NCI-H2081 (cell line): ENCODE measurements at places on chromosomes 13 and 19.

GRCh38 chr19:38004521-38005223 is 97.7 kb downstream of the SIPA1L3 start:
- peak; percentile 75 for DNase-seq

GRCh38 chr19:13100031-13100588 is 2.5 kb downstream of the LYL1 start:
- DNase-seq = no peak

DNA sequence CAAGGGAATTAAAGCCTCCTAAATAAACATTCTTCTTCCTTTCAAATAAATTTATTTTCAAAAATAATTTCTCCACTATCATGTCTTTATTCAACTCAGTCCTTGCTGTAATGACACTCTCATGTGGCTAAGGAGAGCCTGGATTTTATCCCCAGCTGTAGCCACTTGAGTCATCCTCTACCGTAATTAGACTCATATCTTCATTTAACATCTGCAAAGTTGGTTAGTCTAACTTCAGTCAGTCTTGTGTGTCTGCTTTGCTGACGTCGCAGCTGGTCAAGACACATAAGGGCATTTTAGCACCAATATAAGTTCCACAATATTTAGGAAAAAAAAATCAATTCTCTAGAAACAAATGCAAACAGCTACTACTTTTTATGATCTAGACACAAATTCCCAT is 776.4 kb upstream of the ATXN8OS start:
- no peak for DNase-seq

DNA sequence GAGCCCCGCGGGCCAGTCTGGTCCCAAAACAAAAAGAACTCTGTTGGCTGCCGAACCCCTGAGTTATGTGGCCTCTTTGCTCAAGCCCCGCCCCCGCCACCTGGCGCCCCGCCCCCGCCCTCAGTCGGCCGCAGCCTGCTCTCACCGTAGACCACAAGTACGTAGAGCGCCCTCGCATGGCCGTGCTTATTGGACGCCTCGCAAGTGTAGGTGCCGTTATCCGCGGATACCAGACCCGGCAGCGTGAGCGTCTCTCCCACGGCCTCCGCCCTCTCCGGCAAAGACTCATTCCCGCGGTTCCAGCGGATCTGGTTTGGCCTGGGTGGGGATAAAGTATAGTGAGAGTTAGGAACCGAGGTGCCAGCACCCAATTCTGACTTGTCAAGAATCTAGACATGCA is 5.5 kb upstream of the ZNF428 start:
- no peak for DNase-seq

DNA sequence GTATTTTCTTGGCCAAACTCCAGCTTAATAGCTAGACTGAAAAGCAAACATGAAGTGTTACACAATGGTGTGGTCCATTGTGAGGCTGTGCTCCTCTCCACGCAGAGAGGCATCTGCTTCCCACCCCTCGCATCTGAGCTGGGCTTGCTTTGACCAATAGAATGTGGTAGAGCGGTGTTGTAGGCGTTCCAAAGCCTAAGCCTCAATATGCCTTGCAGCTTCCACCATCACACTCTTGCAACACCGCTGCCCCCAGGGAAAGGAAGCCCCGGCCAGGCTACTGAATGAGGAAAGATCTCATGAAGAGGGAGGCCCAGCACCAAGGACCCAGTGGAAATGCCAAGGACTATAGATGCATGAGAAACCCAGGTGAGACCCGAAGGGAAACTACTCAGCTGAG is 9.4 kb downstream of the FLT1 start:
- no peak for DNase-seq

DNA sequence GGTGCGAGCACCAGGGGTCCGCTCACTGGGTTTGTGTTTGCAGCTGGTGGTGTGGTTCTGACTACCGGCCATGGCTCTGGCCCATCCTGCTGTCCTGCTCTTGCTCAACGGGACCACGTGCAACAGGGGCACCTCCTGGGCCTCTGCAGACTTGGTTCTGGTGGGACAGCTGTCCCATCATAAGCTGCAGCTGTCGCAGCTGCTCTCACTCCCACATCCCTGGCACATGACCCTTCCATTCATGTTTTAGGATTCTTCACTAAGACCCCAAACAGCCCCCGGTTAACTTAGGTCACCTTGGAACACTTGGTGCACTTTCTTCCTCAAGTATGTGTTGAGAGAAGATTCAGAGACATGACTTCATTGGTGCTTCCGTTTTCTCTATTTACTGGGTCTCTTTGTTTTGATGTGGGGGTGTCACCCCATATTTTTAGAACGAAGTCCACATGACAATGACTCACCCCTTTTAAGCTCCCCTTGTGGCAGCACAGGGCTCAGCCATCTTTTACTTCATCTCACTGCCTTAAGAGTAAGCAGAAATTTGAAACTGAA is 68.4 kb upstream of the ARHGEF7 start:
- no peak for DNase-seq
